ENCODE measurements at places on chromosomes 7 and 10.
A peak's percentile ranks its signal among the peaks of the same experiment; 100 is the strongest.

GRCh38 chr7:43135129-43135528, 22.7 kb downstream of the HECW1 start:
- no peaks in the 10 kb centered on the region for H3K36me3 ChIP-seq
- H3K27ac ChIP-seq = no peak overlapping the region
- no peaks in the 10 kb centered on the region for H3K4me1 ChIP-seq

DNA sequence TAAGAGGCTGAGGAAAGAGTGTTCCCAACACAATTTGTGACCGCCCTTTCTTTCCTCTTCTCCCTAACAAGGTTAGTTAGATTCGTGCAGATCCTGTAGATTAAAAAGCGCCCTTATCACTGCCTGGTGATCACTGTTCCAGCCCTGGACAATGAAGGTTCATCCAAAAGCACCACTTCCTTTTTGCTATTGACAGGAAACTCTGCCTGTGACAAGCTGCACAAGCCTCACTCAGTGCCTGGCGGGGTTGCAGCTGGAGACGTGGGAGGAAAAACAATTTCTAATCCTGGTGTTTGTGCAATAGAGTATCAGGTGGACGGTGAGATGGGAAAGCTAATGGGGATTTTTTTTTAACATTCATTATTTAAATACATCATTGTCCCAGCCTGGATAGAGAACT, 105.9 kb upstream of the CAV2 start:
- H3K4me3 ChIP-seq = no peak overlapping the region
- H3K36me3 ChIP-seq = no peaks in the 10 kb centered on the region
- H3K27ac ChIP-seq = no peak overlapping the region
- no peaks in the 10 kb centered on the region for H3K4me1 ChIP-seq
- no peak for DNase-seq
- H3K27me3 ChIP-seq = no peaks in the 10 kb centered on the region

- no peak for DNase-seq
- no peaks in the 10 kb centered on the region for H3K4me1 ChIP-seq
- no peak overlapping the region for H3K27ac ChIP-seq
- no peak overlapping the region for H3K4me3 ChIP-seq
- H3K36me3 ChIP-seq = no peaks in the 10 kb centered on the region
- peaks cover 44% of the 10 kb centered on the region for H3K27me3 ChIP-seq
Measured at GRCh38 chr7:1769286-1770200, 99.5 kb downstream of the ELFN1 start.

DNA sequence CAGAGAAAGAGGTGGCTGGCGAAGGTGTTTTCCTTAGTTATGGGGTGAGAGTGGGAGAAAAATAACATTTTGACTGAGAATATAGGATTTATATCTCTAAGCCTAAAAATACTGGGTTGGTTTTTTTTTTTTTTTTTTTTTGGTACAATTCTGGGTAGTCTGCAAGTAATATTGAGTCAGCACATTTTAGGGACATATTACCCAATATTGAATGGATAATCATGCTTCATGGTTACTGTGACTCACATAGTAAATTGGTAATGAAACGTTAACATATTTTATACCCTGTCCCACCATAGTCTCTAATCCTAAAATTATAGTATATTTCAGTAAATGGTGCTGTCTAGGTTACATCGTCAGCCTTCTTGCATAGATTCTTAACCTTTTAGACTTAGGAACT, 91.4 kb downstream of the TPST1 start:
- H3K4me3 ChIP-seq = no peak overlapping the region
- H3K27ac ChIP-seq = no peak overlapping the region
- H3K36me3 ChIP-seq = no peaks in the 10 kb centered on the region
- DNase-seq = no peak
- H3K27me3 ChIP-seq = no peaks in the 10 kb centered on the region
- H3K4me1 ChIP-seq = no peaks in the 10 kb centered on the region

GRCh38 chr7:3114917-3115316, 71.2 kb upstream of the CARD11 start:
- no peak overlapping the region for H3K27ac ChIP-seq
- H3K36me3 ChIP-seq = no peaks in the 10 kb centered on the region
- no peaks in the 10 kb centered on the region for H3K4me1 ChIP-seq
- DNase-seq = no peak

DNA sequence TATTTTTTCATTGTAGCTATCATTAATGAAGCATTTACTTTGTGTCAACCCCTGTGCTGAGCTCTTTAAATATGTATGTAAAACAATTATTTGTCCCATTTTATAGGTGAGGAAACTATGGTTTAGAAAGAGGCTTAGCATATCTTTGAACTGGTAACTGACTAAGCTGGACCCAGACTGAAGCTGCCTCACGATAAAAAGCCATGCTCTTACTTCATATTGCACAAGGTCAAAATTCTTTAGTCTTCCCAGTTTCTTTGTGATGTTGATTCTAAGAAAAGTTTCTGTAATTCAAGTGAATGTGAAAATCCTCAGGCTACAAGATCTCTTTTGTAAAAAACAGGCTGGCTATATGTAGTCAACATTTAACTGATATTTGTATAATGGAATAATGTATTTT, 46.6 kb upstream of the SLC16A12 start:
- DNase-seq = no peak
- H3K36me3 ChIP-seq = 0 out of 3 replicates have a peak, but pooled peaks cover 2% of the 10 kb centered on the region
- no peak overlapping the region for H3K4me3 ChIP-seq

GRCh38 chr7:111076205-111076604, 14.7 kb upstream of the LRRN3 start:
- H3K36me3 ChIP-seq = no peaks in the 10 kb centered on the region
- H3K4me1 ChIP-seq = peaks cover 16% of the 10 kb centered on the region
- H3K27me3 ChIP-seq = no peaks in the 10 kb centered on the region
- DNase-seq = no peak
- no peak overlapping the region for H3K27ac ChIP-seq

DNA sequence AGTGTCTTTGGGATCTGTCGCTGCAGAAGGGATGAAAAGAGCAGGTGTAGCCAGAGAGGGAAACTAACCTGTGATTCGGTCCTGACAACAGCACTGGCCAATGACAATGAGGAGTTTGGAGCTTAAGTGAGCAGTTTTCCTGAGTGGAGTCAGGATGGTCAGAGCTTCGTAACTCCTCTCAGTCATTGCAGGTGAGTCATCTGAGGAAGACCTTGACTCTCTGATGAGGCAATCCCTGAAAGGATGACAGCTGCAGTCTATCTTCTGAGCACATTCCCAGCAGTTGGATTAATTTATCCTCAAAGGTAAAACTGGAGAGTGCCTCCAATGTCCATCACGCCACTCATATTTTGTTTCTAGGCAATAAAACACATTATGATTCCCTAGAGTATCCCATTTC, 401.9 kb downstream of the POM121L12 start:
- no peaks in the 10 kb centered on the region for H3K4me1 ChIP-seq
- H3K27ac ChIP-seq = no peak overlapping the region
- no peak for DNase-seq
- no peaks in the 10 kb centered on the region for H3K27me3 ChIP-seq
- no peaks in the 10 kb centered on the region for H3K36me3 ChIP-seq
- no peak overlapping the region for H3K4me3 ChIP-seq

GRCh38 chr7:102215711-102216110, 71.0 kb upstream of the SH2B2 start:
- H3K4me1 ChIP-seq = no peaks in the 10 kb centered on the region
- no peak overlapping the region for H3K27ac ChIP-seq
- peaks cover 18% of the 10 kb centered on the region for H3K36me3 ChIP-seq
- H3K27me3 ChIP-seq = no peaks in the 10 kb centered on the region
- no peak for DNase-seq

- no peak for DNase-seq
- H3K27me3 ChIP-seq = peaks cover 26% of the 10 kb centered on the region
- H3K4me1 ChIP-seq = peaks cover 12% of the 10 kb centered on the region
- no peaks in the 10 kb centered on the region for H3K36me3 ChIP-seq
- no peak overlapping the region for H3K4me3 ChIP-seq
Measured at GRCh38 chr7:135711139-135711469, 16.9 kb downstream of the SLC13A4 start.

GRCh38 chr10:124734311-124735166, 9.6 kb downstream of the FAM53B start:
- no peaks in the 10 kb centered on the region for H3K27me3 ChIP-seq
- H3K4me1 ChIP-seq = peaks cover 18% of the 10 kb centered on the region
- no peak overlapping the region for H3K27ac ChIP-seq

DNA sequence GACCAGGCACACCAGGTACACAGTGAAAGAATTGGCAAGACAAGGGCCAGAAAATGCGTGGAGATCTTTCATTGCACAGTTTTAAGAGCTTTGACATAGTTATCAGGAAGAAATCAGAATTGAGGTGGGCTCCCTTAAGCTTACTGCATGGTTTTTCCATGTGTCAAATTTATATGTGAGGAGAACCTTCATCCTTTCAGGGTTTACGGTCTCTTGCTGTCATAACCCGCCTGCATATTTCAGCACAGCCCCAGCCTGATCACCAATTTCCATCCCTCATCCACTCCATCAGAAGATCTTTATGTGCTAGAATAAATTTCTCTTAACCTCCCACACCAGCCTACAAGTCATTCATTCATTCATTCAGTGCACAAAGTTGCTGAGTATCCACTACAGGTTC, 373.1 kb downstream of the KCNMA1 start:
- no peaks in the 10 kb centered on the region for H3K4me1 ChIP-seq
- DNase-seq = no peak
- no peak overlapping the region for H3K27ac ChIP-seq
- H3K27me3 ChIP-seq = no peaks in the 10 kb centered on the region
- H3K36me3 ChIP-seq = no peaks in the 10 kb centered on the region

- H3K4me3 ChIP-seq = no peak overlapping the region
- H3K27me3 ChIP-seq = no peaks in the 10 kb centered on the region
- DNase-seq = no peak
- H3K36me3 ChIP-seq = no peaks in the 10 kb centered on the region
Measured at GRCh38 chr7:136517971-136518370, 350.5 kb upstream of the CHRM2 start.

DNA sequence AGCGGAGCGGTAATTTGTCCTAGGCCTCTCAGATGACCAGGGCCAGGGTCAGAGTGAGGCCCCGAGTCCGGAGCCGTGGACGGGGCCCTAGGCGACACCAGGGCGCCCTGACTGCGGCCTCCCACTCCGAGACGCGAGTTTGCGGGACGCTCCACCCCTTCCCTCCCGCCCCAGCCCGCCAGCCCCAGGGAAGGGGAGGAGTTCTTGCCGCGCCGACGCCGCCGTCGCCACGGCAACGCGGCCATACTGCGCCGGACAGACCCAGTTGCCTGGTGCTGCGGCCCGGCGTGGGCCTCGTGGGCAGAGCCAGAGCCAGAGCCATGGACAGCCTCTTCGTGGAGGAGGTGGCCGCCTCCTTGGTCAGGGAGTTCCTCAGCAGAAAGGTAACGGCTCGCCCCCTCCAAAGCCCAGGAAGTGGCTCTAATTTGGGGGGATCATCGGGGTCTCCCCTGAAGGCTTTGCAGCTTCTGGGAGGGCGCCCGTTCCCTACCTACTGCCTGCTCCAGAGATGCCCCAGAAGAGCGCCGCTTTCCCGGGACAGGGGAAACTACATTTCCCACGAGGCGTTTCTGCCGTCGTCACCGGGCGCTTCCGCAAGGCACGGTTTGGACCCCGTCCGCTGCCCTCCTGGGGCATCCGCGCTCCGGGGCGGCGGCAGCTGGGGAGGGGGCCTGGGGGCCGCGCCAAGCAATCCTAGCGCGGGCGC, at the start of gene MINDY4:
MINDY4 (plus strand) TSS at position 244 of the 706 bp plus-strand sequence; CDS start at position 321, 77 bp downstream.
- H3K27me3 ChIP-seq = no peaks in the 10 kb centered on the region
- H3K4me3 ChIP-seq = peak within 1 kb of the TSS; percentile 71
- peak within 1 kb of the TSS; percentile 82 for H3K27ac ChIP-seq
- DNase-seq = peak; percentile 95

DNA sequence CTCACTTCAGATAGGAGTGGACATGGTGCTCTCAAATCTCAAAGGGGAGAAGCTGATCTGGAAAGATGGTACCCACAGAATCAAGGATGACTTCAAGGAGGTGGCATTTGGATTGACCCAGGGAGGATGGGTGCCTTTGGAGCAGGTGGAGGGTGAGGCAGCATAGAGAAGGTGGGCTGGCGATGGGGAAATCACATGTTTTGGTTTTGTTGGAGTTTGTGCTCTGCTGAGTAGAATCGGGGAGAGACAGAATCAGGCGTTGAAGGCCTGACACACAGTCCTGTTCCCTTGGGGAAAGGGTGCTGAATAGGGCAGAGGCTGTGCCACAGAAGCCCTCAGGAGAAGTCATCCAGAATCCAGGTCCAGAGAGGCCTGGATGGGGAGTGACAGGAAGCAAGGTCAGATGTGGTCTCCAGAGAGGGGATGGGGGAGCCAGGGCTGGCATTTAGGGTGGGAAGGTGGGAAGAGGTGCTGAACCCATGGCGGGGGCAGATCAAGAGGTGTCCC, 291.1 kb downstream of the GLRX3 start:
- no peak for DNase-seq
- H3K4me1 ChIP-seq = no peaks in the 10 kb centered on the region
- no peak overlapping the region for H3K27ac ChIP-seq
- H3K36me3 ChIP-seq = no peaks in the 10 kb centered on the region

DNA sequence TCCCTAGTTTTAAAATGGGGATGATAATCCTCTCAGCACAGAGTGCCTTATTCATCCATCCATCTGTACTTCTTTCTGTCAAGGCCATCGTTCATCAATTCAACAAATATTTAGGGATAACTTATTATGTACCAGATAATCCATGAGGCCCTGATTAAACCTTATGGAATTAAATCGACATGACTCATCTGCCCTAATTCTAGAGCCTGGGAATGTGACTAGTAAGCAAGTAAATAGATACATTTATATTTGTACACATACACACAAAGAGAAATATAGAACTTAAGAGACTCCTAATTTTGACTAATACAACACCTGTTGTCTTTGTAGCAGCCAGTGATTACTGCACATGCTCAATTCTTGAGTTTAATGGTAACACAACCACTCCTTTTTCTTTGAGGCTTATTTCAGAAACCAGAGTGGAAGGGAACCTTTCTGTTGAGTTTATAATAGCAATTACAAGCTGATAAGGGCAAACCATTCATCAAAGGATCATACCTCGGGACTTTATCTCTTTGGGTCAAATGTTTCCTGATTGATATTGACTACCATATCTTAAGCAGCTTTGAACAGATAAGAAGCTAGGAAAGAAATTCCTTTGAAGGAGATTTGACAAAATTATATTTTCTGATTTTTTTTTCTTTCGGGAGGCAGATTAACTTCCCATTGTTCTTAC, 122.7 kb downstream of the ARID5B start:
- H3K4me1 ChIP-seq = no peaks in the 10 kb centered on the region
- no peaks in the 10 kb centered on the region for H3K27me3 ChIP-seq
- no peak overlapping the region for H3K27ac ChIP-seq
- no peak overlapping the region for H3K4me3 ChIP-seq
- DNase-seq = no peak

DNA sequence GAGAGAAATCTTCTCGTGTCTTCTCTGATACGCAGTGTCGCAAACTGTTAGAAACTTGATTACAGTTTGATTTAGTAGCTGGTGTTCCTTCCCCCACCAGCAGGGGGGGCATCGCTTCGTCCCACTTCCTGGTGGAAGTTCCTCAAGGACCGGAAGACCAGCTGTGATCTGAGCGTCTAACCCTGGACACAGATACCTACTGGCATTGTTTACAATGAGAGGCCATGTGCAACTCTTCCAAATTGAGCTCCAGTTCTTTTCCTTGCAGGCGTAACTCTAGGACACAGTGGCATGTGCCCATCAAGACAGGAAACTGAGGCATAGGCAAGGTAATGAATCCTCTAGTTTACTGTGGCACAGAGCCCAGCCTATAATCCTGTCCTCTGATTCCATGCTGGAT, 219.0 kb downstream of the CCDC3 start:
- H3K36me3 ChIP-seq = no peaks in the 10 kb centered on the region
- H3K27ac ChIP-seq = no peak overlapping the region
- H3K27me3 ChIP-seq = peaks cover 6% of the 10 kb centered on the region
- DNase-seq = peak; percentile 63
- no peak overlapping the region for H3K4me3 ChIP-seq

GRCh38 chr10:60305380-60305892, 84.2 kb downstream of the ANK3 start:
- no peaks in the 10 kb centered on the region for H3K36me3 ChIP-seq
- peak overlapping the region; percentile 84 for H3K27ac ChIP-seq
- H3K27me3 ChIP-seq = no peaks in the 10 kb centered on the region
- H3K4me1 ChIP-seq = peaks cover 20% of the 10 kb centered on the region
- peak overlapping the region; percentile 9 for H3K4me3 ChIP-seq

All from K562 (cell line).